ENCODE measurements at places on chromosomes 6 and 20.

DNA sequence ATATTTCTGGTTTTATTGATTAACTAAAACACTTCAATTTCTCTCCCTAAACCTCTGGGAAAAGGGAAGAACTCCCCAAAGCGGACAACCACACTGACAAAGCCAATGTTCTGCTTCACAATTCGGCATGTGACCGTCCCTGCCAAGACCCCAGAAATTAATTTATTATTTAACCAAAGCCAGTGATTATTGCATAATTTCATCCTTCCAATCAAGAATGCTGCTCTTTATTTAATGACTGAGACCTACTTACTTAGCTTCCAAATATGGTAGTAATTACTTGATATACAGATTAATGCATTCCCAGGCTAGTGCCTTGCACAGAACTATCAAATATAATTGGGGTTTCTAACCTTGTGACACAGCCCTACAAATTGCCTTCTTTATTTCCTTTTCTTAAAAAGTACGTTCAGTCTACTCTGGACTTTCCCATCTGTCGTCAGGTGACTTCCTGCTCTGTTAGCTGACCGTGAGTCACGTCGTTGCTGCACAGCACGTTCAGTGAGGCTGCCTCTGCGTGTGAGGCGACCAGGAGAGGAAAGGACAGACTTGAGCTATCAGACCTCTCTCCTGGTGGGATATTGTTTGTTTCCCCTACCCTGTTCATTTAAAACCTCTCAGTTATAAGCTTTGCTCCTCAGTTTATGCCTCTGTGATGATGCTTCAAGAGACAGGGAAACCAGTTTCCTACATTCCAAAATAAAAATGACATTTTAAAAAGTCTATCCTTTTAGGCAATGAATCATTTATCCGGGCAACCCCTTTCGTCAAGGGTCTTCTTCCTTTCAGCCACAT, 55.7 kb upstream of the TNFAIP3 start:
- DNase-seq: peak; percentile 64

DNA sequence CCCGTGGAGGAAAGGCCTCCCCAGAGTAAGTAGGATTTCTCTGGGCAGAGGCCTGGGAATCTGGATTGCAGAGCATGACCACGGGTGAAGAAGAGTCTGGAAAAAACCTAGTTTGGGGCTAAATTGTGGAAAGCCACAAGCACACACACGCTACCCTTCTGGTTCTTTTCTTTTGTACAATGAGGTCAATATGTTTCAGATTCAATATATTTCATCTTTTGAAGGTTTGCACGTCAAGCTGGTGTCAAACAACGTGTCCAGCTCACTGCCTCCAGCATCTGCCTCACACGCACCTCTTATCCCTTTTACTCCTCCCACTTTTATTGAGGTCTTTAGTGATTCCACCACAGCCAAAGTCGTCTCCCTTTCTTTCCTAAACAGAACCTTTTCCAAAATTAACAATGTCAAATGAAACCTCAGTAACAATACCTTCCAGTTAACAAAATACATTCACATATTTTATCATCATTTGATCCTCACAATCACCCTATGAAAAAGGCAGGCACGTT, 773 bp upstream of the EPB41L2 start:
- DNase-seq: no peak

DNA sequence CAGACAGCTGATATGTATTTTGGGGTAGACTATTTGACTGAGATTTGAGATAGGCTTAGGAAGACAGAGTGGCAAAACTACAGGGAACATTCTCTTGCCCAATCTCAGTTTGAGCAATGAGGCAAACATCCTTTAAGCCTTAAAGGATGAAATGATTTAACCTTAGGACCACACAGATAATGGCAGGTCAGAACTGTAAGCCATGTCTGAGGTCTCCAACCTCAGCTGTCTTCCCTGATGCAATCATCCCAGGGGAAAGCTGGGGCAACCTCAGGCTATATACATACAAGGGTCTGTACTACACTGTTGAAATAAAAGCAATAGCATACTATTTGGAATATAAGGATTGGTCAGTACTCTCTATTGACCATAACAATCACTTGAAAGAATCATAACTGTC, 83.8 kb upstream of the NUP153 start:
- no peak for DNase-seq

DNA sequence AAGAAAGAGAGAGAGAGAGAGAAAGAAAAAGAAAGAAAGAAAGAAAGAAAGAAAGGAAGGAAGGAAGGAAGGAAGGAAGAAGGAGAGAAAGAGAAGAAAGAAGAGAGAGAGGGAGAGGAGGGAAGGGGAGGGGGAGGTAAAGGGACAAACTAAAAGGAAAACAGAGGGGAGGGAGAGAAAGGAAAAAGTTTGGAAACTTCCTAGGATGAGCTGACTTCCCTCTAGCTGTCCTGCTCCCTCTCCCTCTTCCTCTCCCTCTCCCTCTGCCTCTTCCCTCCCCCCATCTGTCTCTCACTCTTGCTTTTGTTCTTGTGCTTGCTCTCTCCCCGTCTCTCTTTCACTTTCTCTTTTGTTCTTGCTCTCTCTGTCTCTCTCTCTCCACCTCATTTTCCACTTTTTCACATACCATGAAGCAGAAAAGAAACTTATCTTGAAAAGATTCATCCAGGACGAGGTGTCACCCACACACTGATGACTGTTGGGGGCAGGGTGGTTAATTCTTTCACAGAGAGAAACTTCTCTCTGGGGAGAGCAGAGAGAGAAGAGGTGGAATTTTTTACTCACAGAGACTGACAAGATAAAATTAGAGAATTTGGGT, 56.4 kb upstream of the DUSP22 start:
- DNase-seq: peak; percentile 71

DNA sequence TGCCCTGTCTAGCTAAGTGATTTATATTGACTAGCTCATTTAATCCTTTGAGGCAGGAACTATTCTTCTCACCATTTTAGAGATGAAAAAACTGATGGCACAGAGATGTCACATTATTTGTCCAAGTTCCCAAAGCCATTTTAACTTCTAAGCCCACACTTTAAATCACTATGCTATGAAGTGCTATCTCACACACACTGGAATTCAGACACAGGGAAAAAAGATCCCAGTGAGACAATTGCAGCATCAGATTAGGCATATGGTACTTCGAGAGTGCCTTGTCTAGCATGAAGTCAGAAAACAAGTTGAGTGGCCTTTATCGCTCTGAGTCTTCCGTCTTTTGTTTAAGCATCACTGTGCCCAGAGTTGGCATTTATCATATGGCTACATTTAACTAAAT, 54.1 kb upstream of the PDE7B start:
- DNase-seq: no peak

DNA sequence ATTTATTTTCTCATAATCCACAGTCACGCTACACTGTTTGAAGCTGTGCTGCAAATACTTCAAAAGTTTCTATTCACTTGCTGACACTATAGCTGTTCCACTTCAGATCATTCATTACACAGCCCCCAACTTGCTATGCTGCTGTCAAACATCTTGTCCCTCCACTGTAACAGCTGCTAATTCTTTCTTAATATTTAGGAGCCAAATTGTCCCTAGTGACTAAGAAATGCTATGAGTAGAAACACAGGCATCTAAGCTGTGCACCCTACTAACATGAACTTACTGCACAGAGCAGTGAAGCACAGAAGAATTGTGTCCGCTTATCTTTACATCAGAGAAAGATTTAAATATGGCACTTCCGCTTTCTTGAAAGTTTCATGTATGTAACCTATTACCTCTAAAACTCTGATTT, 91.3 kb downstream of the PDE10A start:
- DNase-seq: no peak

- DNase-seq: no peak
These were observed 467.1 kb upstream of the EPHA7 start for GRCh38 chr6:93886416-93886815.

DNA sequence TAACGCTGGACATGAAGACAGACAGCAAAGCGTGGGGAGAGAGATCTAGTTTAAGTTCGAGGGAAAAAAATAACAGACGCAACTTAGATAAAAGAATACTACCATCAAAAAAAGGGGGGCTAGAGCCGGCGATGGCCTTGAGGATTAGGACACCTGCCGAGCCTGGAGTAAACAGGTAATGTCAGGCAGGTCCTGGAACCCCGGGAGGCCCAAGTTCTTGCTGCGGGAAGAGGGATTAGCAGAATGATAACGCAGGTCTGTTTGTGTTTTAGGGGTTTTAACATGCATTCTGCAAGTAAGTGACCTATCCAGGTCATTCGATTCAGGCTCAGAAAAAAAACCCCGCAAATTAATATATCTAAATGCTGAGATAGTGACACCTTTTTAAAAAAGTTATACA, 754 bp upstream of the TMEM170B start:
- DNase-seq: no peak

DNA sequence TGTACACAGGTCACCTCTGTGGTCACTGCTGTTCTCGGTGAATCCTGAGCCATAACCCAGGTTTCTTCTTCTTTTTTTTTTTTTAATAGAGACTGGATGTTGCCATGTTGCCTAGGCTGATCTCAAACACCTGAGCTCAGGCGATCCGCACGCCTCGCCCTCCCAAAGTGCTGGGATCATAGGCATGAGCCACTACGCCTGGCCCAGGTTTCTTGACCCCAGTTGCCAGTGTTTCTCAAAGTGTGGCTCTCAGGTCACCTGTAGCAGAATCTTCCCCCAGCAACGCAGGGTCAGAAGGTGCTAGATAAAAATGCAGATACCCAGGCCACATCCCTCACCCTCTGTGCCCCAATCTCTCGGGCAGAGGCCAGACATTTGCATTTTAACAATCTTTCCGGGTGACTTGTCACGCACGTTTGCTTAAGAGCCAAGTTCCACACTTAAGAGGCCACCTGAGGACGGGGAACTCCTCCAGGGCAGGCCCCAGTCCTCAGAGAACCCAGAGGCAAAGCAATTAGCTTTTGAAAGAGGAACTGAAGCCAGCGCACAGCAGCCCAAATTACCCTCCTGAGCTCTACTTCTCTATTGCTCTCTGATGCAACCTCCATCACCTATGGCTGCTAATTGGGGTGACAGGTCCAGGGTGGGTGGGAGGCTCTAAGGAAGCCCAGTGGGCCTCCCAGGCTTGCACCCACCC, 81.8 kb downstream of the NFATC2 start:
- DNase-seq: no peak
